ENCODE measurements at places on chromosomes 6 and 20.

- DNase-seq: no peak
Measured at GRCh38 chr6:44012078-44012493, 115.2 kb downstream of the MRPL14 start.

DNA sequence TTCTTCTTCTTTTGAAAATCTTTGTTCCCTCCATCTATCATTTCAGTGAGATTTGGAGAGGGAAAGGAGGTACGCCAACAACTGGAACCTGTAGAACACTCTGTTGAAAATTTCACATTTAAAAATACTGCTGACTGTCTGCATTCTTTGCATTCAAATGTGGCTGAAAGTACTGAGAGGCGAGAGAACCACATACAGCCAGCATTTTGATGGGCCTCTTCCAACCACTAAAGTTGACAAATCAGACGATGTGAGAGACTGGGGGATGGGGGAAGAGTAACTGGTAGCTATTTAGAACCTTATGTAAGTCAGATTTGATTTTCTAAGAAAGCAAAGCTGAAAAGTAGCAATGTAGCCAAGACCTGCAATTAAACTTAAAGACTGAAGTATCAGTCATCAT is 77.5 kb downstream of the FKBP5 start:
- DNase-seq: no peak

GRCh38 chr6:56005426-56005825 is 130.0 kb upstream of the BMP5 start:
- DNase-seq: no peak

GRCh38 chr20:2820896-2821869 is 5.0 kb downstream of the TMEM239 start:
- no peak for DNase-seq

GRCh38 chr6:155706341-155706740 is 250.7 kb upstream of the NOX3 start:
- DNase-seq: no peak

DNA sequence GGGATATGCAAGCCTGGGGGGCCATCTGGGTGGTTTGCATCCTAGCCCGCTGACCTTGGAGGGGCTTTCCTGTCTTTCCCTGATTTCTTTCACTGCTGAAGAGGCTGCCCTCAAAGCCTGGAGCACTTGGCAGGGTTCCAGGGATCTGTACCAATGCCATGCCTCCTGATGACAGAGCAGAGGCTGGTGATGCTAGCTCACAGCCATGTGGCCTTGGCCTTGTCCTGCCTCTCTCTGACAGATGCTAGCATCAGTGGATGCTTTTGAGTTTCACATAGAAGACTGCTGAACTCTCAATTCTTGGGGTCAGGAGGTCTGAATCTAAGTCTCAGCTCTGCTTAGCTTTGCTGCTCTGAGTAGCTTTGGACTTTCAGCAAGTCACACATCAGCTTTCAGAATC is 21.9 kb upstream of the RREB1 start:
- no peak for DNase-seq

GRCh38 chr20:58133020-58133808 is 95.2 kb downstream of the ANKRD60 start:
- DNase-seq: no peak

GRCh38 chr6:144870782-144871181 is 585.6 kb downstream of the UTRN start:
- no peak for DNase-seq

DNA sequence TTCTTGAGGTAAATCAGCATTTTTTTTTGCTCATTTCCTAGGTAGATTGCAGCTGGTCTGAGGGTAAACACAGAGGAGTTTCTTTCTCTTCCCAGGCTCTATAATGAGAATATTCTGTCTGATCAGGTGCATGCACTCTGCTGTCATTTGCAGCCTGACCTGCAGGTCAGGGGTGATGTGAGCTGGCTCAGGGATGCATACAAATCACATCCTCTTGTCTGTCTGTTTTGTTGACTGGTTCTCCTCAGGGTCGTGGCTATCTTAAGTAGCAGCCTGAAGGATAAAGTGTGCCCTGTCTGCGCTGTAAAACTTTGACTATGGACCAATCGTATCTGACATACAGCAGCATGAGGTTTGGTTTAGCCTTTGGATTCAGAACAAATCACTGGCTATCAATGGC is 183.4 kb upstream of the POU3F2 start:
- no peak for DNase-seq

GRCh38 chr6:34142061-34142998 is 3.6 kb downstream of the GRM4 start:
- DNase-seq: no peak

DNA sequence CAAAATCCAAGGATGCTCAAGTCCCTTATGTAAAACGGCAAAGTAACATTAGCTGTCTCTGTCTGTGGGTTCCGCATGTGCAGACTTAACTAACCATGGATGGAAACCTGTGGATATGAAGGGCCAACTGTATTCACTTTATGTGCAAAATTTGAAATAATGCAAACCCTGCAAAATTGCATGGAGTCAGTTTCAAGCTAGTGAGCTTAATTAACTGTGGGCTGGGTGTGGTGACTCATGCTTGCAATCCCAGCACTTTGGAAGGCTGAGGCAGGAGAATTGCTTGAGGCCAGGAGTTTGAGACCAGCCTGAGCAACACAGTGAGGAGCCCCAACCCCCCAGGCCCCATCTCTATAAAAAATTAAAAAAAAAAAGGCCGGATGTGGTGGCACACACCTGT is 81.4 kb downstream of the ANKS1A start:
- no peak for DNase-seq

- peak; percentile 18 for DNase-seq
Measured at GRCh38 chr6:158793432-158793831, 25.7 kb downstream of the EZR start.

GRCh38 chr6:129314575-129314974 is 395.4 kb downstream of the ARHGAP18 start:
- no peak for DNase-seq

GRCh38 chr6:41071501-41071922 is 644 bp downstream of the OARD1 start:
- no peak for DNase-seq

DNA sequence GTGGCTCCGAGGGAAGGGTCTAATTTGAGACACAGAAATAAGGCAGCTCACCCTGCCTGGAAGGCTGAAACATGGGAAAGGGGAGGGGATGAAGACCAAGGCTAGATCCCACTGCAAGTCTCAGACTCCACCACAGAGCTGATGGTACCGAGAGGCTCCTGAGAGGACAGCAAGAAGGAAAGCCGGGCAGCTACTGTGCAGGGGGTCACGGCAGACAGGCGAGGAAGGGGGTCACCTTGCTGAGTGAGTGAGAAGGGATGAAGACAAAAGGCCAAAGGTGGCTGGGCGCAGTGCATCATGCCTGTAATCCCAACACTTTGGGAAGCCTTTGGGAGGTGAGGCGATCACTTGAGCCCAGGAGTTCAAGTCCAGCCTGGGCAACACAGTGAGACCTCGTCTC is 100.7 kb downstream of the ATP9A start:
- DNase-seq: no peak

GRCh38 chr6:147126618-147127022 is 77.6 kb upstream of the STXBP5 start:
- no peak for DNase-seq

DNA sequence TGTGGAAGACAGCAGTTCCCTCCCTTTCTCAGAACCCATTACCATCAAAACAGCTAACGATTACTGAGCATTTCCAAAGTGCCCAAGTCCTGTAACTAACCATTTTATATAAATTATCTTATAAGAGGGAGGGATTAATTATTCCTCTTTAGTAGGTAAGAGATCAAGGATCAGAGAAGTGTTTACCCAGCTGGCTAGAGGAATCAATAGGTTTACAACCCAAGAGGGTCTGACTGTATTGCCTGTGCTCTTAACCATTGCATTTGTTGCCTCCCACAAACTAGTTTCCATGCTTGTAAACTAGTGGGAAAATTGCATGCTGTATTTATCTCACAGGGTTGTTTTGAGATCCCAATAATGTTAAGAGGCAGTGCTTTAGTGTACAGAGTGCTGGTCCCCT is 3.7 kb upstream of the DBNDD2 start:
- DNase-seq: peak; percentile 47

DNA sequence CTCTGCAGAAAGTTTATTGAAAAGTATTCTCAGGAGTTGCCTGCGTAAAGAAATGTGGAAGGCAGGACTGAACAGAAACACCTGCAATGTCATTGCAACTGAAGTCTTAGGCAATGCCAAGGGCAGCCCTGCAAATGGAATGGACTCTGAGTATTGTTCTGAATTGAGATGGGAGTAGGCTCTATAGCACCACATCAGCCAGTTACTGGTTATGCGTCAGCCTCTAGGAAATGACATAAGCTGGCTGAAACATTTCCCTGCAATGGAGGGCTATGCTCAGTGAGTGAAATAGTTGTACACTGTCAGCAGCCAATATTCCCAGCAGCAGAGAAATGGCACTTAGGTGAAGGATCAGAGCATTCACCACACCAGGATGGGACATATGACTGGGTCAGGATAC is 13.8 kb upstream of the GJE1 start:
- no peak for DNase-seq

DNA sequence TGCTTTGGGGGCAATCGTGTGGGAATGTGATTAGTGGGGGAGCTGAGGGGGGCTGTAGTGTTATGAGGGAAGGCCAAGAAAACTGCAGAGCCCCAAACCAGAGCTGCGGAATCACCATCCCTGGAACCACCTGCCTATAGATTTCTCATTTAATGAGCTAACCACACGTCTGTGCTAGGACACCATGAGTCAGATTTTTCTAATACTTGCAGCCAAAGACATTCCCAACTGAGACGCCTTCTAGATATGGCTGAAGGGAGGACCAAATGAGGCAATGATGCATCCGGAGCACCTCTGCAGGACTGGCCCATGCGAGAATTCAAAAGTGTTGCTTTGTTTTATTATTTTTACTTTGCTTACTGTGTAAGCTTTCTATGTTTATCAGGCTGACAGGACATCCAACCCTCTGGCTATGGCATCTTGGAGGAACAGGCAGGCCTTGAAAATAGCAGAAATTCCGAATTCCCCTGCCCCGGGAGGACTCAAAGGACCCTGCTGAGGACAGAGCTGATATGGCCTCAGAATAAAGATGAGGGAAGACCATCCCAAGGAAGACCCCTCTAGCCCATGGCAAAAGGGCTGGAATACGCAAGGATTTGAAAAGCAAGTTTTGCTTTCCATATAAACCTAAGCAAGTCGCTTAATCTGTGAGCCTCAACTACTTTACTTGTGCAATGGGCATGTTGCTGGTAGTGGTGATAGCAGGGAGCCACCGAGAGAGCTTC is 3.1 kb upstream of the PTGIS start:
- DNase-seq: no peak

DNA sequence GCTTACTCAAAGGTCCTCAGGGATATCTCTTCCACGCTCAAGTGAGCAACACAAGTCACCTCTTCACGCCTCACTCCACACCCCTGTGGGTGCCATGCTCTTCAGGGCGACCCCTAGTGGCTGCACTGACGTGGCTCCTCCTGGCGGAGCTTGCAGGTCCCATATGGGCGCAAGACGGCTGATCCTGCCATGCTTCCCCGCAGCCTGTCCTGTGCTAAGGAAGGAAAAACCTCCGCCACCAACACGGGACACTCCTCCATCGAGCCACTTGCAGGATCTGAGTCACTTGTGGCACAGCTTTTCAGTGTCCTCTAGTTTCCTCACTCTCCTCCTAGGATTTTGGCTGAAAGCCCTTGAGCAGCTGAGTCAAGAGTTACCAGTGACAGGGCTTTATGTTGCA is 90.7 kb downstream of the KHDC1L start:
- DNase-seq: no peak

DNA sequence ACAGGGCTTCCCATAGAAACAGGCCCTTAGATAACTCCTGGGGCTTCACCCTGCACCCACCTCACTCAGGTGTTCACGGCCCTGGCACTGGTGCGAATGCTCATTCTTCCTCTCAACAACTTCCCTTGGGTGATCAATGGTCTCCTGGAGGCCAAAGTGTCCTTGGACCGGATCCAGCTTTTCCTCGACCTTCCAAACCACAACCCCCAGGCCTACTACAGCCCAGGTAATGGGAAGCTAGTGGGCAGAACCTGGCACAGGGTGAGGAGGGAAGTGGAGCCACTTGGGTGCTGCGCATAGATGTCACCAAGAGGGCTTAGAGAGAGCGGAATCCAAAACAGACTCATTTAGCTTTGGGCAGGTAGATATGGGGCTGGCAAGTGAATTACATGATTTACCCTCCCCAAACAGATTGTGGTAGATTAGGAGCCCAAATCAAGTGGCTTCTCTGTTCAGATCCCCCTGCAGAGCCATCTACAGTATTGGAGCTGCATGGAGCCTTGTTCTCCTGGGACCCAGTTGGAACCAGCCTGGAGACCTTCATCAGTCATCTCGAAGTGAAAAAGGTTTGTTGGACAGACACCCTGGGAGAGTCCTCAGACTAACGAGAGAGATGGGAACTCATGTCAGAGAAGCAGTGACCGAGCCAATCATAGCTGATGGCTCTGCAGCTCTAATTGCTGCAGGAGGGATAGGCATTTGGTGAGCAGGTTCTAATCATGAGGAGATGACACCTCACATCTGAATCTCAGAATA is 8.5 kb downstream of the ABCC10 start:
- no peak for DNase-seq

- no peak for DNase-seq
Measured at GRCh38 chr20:20228351-20228750, 139.6 kb upstream of the INSM1 start.

DNA sequence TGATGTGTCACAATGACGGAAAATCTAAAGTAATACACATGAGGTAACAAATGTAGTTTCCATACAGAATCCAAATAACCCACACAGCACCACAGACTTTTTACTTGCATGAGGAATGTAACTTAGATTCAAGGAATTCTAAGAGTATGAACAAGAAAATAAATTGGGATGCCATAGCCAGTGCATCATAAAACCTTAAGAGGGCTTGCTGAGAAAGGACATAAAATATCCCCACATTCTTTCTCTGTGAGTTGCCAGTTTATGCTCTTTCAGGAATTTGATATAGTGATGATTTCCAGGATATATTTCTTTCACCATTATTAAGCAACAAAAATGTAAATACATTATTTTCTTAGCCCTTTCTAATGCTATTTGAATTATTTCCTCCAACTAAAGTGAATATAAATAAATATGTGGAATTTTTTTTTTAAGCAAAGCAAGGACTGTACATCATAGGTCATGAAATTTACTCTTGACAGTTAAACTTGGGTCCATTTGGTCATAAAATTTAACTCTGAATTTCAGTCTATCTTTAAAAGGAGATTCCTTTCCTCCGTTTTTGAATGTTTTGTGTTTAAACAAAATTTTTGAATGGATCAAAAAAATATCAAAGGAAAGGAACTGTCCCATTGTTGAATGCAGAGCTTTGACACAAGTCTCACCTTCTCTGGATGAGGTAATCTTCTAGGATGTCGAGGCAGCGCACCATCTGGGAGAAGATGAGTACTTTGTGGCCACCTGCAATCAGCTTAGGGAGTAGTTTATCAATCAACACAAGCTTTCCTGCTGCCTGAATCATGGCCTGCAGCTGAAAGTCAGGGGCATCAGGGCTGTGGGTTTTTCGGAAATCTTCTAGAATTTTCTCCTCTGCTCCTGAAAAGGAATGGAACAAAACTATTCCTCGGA is 116.3 kb upstream of the EMILIN3 start:
- DNase-seq: no peak

All from NCI-H748 treated with DMSO at 0.1 percent for 48 hours (cell line).